ENCODE measurements at places on chromosomes 5 and 9. TPM values are rescaled to one million over a fixed set of nuclear protein-coding genes. Genes with fewer than 3 reads are reported as not detected.

DNA sequence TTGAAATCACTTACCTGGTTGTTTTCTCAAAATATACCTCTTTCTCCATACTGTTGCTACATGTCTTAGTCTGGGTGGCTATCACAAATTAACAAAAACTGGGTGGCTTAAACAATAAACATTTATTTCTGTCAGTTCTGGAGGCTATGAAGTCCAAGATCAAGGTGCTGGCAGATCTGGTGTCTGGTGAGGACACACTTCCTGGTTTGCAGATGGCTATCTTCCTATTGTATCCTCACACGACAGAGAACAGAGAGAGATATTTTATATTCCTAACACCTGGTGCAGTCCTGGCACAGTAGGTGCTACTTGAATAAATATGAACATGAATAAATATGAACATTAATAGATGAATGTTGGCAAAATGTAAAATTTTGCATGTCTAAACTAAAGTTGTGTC lies 164.3 kb upstream of the ACOT12 start:
- no peak for DNase-seq

DNA sequence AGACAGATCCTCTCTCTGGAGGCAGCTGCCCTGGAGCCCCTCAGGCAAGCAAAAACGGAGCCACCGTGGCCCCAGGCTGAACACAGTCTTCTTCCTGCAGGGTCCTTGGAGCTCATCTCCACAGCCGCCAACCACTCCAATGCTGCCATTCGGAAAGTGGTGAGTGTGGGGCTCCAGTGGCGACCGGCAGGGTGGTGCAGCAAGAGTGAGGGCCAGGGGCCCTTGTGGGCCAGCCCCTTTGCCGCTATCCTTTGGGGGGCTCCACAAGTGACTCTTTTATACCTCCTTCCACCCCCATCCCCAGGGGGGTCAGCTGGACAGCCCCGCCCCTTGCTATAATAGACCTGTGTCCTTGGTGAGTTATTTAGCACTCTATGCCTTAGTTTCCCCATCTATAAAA lies 47.4 kb upstream of the SUSD3 start:
- no peak for DNase-seq

GRCh38 chr5:32249668-32250067 lies 63.1 kb downstream of the MTMR12 start:
- no peak for DNase-seq

- DNase-seq: peak; percentile 76
Measured at GRCh38 chr9:73149371-73150067, 2.1 kb upstream of the ANXA1 start.

The EHMT1 gene
- 55.0 TPM for total RNA-seq

The TXNDC8 gene
- not detected for total RNA-seq
